ENCODE measurements at places on chromosomes 7 and 10.

DNA sequence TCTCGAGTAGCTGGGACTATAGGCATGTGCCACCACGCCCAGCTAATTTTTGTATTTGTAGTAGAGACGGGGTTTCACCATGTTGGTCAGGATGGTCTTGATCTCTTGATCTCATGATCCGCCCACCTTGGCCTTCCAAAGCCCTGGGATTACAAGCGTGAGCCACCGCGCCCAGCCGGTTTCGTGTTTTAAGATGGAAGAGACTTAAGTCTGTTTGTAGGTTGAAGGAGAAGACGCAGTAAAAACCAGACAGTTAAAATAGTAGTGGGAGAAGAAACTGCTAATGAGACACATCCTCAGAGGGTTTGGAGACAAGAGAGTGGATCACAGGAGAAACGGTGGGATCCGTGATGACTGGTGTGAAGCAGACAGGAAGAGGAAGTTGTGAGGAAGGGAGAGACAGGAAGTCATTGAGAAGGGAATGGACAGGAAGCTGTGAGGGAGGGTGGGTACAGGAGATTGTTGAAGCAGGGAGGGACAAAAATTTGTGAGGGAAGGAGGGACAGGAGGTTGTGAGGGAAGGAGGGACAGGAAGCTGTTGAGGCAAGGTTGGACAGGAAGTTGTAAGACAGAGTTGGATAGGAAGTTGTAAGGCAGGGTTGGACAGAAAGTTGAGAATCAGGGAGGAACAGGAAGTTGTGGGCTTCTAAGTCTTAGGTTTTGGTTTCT is 115.5 kb downstream of the WDFY4 start:
- peak; percentile 98 for DNase-seq

DNA sequence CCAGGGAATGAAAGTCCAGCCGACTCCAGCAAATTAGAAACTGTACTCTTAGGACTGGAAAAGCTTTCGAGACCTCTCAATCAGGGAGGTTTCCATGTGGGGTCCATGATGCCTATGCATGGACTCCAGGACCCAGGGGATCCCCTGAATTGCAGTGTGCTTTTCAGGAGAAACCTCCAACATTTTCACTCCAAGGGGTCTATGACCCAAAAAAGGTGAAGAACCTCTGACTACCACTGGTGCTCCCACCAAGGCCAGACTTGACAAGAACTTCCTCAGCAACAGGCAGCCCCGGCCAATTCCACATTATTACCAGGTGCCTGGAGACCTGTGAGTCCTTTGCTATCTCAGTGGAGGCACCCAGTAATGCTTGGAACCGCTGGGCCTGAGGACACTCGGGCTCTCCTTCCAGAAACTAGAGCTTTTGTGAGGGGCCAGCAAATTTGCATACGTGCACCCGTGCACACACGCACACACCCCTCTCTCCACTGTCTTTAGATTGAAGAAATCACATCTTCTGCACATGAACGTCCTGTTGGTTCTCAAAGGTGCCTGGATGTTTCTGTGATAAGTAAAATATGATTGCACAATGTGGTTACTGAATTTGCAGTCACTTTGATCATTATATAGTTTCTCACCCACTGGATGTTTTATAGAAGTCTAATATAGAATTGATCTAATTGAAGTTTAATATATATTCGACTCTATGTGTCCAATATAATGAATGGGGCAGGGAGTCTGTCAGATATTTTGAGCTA is 54.7 kb downstream of the SYPL1 start:
- no peak for DNase-seq

- peak; percentile 64 for DNase-seq
These were observed 147.3 kb downstream of the ZMYND11 start for GRCh38 chr10:282294-283139.

DNA sequence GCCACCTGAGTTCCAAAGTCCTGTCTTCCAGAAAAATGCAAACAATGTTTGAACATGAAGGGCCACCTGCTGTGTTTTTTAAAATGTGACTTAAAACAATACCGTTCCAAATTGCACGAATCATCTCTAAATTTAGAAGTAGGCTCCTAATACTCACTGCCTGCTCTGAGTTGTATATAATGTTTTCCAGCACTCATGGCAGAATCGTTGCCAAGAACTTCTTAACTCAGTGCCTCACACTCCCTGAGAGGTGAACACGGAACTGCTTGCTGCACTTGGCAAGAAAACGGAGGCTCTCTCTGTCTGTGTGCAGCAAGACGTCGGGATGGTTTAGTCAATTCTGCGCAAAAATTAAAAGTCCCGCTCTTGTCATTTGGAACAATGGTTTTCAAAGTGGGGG is 757.3 kb upstream of the AUTS2 start:
- DNase-seq: no peak

GRCh38 chr10:52027055-52027705 is 286.9 kb upstream of the DKK1 start:
- no peak for DNase-seq

DNA sequence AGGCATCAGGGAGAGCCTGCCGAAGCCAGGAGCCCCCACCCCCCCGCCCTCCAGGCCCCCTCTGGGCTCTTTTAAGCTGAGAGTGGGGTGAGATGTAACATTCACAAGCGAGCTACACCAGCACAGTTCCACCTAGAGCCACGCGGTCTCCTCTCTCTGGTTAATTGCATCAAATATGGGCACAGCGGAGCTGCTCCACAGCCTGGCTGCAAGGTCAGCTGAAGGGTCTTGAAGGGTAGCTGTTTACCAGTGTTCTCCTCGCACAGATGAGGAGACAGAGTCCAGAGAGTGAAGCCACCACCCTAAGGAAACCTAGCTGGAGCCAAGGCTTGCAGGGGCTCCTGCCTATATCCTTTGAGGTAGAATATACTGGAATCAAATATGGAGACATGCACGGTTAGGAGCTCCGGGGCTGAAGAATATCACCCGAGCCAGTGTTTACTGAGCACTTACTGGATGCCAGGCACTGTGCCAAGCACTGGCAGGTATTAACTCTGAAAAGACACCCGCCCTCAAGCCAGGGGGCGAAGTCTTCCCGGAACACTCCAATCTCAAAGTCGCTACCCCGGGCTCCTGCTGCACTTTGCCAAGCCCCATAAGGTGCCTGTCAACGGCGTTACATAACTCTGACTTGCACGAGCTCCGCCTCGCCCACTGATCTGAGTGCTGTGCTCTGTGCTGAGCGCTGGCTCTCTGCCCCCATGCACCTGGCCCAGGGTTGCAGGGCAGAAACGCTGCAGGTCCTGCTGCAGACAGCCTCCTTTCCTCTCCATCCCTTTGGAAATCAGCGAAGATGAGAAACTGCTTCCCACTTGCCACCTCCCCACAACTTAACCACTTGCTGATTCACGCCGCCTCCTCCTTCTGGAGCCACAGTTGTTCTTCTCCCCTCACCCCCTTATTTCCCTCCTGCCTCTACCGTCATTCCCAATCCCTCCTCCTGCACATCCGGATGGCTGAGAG is 5.4 kb downstream of the CHST15 start:
- DNase-seq: no peak

GRCh38 chr10:58087896-58088295 is 179.8 kb downstream of the IPMK start:
- DNase-seq: no peak

GRCh38 chr7:81053623-81054022 is 134.8 kb upstream of the SEMA3C start:
- DNase-seq: no peak

DNA sequence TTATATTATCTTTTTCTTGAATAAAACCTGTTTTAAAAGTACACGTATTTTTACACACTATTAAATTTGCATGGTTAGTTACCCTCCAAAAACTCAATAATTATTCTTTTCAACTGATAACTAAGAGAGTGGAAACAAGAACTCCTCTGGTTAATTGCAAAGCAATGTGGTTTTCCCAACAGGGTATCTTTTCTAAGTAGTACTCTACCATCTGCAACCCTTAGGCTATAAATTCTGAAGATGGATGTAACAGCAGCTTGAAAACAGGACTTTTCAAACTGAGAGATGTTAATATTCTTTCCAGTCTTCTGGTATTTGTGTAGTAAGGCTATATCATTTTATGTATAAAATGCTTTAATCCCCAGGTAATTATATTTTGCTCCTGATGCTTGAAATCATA is 916.1 kb upstream of the POT1 start:
- DNase-seq: no peak

DNA sequence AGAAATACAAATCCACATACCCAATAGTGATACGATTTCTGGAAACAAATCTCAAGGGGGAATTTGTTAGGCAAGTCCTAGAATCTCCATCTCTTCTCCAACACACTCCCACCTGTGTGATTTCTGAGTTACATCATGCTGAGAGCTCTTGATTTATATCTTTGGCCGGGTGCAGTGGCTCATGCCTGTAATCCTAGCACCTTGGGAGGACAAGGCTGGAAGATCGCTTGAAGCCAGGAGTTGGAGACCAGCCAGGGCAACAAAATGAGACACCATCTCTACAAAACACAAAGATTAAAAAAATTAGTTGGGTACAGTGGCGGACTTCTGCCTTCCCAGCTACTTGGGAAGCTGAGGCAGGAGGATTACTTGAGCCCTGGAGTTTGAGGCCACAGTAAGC is 1.5 kb upstream of the MTPN start:
- no peak for DNase-seq

DNA sequence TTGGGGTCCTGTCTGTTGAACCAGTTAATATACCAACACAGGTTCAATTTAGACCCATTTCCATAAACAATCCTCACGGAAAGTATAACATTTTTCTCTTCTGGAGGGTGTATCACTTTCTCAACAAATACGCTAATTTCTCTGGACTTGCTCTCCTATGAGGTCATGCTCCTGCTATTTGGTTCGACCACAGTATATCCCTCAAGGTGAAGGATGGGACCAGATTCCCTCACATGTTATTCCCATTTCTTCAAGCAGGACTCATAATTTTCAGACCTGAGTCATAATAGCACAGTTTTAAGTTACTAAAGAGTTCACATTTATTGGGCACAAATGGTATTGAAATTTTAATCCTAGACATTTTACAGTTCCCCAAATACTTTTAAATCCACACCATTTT is 57.2 kb downstream of the ADAM12 start:
- no peak for DNase-seq

DNA sequence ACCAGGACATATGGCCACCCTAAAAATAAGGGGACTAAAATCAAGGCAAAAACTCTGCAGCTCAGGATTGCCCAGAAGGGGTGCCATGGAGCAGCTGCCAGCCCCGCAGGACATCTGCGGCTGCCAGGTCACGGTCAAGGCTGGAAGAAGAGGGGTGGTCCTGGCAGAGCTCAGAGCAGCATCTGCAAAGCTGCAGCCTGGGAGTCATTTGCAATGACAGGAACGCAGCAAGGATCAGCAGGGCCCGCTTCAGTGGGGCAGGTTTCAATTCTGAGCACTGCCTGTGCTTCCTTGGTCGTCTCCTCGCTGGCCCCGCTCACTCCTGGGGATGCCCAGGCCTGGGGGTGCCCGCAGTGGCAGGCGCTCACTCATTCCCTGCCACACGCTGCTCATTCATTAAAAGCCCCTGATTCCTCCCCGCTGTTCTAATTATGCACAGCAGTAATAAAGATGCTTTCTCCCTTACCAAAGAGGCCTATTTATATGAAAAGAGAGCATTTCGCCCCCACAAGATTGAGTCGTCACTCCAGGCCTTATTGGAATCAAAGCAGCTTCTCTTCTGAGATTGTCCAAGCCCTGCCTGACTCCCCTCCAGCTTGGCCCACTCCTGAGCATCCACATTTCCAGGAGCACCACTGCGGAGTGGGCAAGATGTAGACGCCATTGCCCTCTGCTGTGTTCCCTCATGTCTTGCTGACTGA is 4.6 kb downstream of the HSPA12A start:
- DNase-seq: no peak

- DNase-seq: no peak
These were observed 372.9 kb downstream of the DNAJB6 start for GRCh38 chr7:157709531-157710251.

GRCh38 chr7:128003167-128003566 is 28.1 kb downstream of the LRRC4 start:
- peak; percentile 35 for DNase-seq

Measured in MV-4-11 (cell line).